GM23248 (cell line): ENCODE measurements at places on chromosomes 6 and 20. TPM values are rescaled to one million over a fixed set of nuclear protein-coding genes. Genes with fewer than 3 reads are reported as not detected.

- peaks cover 19% of the 10 kb centered on the region for H3K36me3 ChIP-seq
- no peaks in the 10 kb centered on the region for H3K27me3 ChIP-seq
- no peak overlapping the region for H3K4me3 ChIP-seq
- no peak for DNase-seq
- peak overlapping the region; percentile 37; the same call in 1 of the 2 replicates for H3K27ac ChIP-seq
- peaks cover 13% of the 10 kb centered on the region for H3K4me1 ChIP-seq
Observed at GRCh38 chr6:44415449-44415848, 27.9 kb downstream of the CDC5L start.

WFDC12 gene
- not detected in 2 replicates for total RNA-seq

GRCh38 chr20:56683077-56683865 lies 54.2 kb downstream of the TFAP2C start:
- no peak overlapping the region for H3K27ac ChIP-seq
- DNase-seq: no peak
- H3K36me3 ChIP-seq: no peaks in the 10 kb centered on the region
- no peaks in the 10 kb centered on the region for H3K27me3 ChIP-seq
- H3K4me3 ChIP-seq: no peak overlapping the region

PSMF1 gene
- 68.7 and 160 TPM in 2 replicates for total RNA-seq

DNA sequence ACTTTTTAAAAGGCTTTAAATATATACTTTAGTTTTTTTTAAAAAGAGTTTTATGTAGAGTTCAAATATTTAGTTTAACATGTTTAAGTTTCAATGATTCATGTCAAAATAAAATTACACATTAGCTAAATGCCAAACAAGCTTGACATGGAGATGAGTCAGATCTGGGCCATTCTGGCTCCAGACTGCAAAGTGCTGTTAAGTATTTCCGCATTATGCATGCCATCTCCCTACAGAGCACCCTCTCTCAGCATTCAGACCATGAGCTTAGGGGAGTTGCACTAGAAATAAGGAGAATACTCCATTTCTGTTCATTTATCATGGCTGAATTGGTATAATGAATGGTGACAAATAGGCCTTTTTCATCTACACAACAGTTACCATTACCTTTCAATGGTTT lies 21.5 kb upstream of the HS3ST5 start:
- H3K27me3 ChIP-seq: no peaks in the 10 kb centered on the region
- peak; percentile 44 for DNase-seq
- H3K27ac ChIP-seq: no peak overlapping the region
- H3K36me3 ChIP-seq: no peaks in the 10 kb centered on the region
- H3K4me3 ChIP-seq: no peak overlapping the region
